Activated CD4-positive, alpha-beta T cell treated with anti-CD3 and anti-CD28 coated beads, Interleukin-2, Interleukin-6, amounts not matched to agents 100 ng/mL and 50 ng/mL, durations not matched to agents 16 hours and 8 hours (primary cell): ENCODE measurements at places on chromosomes 11 and 22.

GRCh38 chr11:15101072-15101709, 13.5 kb upstream of the INSC start:
- peak; percentile 68 for DNase-seq

DNA sequence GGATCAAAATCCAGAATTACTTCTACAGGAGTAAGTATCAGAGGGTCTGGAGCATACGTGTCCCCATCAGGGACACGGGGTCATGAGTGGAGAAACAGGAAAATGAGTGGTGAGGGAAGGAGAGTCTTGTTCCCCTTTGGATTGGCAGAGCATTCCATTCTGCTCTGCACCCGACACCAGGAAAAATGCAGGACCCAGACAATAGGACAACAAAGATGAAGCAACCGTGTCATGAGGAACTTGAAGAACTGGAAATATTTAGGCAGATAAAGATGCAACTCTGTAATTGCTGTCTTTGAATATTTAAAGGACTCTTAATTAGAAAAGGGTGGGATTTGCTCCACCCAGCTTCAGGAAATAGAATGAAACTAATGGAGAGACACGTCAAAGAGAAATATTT, 89.0 kb upstream of the BLID start:
- no peak for DNase-seq

GRCh38 chr22:17380359-17381087, 11.3 kb downstream of the CECR2 start:
- DNase-seq: no peak

- DNase-seq: no peak
Measured at GRCh38 chr22:26570115-26570514, 19.8 kb downstream of the TPST2 start.

GRCh38 chr11:69293819-69294505, at the start of gene MYEOV:
TSS of gene MYEOV (plus strand) at chr11:69294155. CDS start at chr11:69295355, 1,200 bp downstream.
- DNase-seq: peak; percentile 46
